Sciatic nerve (tissue), 2 donors: ENCODE measurements at places on chromosomes 1 and 21. TPM values are rescaled to one million over a fixed set of nuclear protein-coding genes. Genes with fewer than 3 reads are reported as not detected.

The F13B gene
- total RNA-seq: not detected

The AMY2B gene
- total RNA-seq: 53.7 TPM

DNA sequence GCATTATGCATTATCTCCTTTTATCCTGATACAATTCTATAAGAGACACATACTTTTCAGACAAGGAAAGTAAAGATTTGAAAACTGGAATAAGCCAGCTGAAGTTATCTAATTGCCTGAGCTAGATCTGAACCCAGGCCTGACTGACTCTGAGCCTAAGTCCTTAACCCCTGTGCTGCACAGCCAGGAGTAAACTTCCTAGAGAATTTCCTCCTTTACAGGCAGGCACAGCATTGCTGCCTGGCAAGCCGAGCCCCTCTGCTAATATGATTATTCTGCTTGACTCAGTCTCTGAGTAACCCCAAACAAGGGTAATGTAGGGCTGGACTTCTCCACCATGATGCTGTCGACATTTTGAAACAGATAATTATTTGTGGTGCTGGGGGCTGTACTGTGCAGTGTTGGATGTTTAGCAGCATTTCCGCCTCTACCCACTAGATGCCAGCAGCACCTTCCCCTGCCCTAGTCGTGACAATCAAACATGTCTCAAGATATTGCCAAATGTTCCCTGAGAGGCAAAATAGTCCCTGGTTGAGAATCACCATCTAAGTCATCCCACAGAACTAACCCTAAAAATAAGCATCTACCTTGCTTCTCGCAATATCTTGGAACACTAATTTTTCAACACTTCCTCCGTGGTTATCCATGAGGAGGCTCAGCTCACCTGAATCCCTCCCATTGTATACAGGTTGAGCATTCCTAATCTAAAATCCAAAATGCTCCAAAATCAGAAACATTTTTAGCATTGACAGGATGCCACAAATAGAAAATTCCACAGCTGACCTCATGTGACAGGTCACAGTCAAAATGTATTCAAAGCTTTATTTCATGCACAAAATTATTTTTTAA, 18.5 kb downstream of the CAMK1G start:
- no peak for DNase-seq

GRCh38 chr1:57272601-57273000, 151.3 kb downstream of the DAB1 start:
- DNase-seq: no peak

DNA sequence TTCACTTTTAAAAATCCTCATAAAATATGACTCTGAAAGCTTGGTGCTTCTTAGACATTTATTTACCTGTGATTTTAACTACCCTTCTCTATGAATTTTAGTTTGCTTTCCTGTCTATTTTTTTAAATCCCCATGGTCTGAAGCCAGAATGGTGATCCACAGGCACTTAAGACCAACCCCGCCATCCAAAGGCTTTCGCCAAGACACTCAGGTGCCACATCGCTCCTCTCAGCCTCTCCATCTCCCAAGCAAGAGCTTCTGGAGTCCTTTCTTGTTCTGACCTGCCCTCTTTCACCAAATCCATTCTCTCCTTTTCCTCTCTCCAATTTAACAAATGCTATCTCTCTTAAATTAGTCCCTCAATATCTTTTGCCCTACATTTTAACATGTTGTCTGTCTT, 464.6 kb downstream of the PCP4 start:
- DNase-seq: no peak

- no peak for DNase-seq
These were observed 29.5 kb downstream of the TFF3 start for GRCh38 chr21:42285569-42286245.

GRCh38 chr1:246221485-246222255, 285.4 kb downstream of the SMYD3 start:
- no peak for DNase-seq

- DNase-seq: no peak
These were observed 1.3 kb upstream of the SPATA21 start for GRCh38 chr1:16438516-16438915.

DNA sequence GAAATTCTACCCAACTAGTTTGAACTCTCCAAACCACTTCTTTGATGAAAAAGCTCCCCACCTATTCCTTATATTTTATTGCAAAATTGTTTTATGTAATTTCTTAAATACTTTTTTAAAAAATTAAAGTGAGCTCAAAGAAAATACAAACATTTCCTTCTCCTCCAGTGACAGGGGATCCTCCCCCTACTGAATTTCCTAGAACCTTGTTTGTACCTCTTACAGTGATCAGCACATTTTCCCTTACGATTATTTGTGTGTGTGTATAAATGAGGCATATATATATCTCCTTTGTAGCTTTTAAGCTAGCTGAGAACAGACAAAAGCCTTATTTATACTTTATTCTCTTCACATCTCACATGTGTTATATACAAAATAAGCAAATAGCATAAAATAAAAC, 44.4 kb downstream of the VAV3 start:
- no peak for DNase-seq

GRCh38 chr1:202588503-202589189, 121.6 kb downstream of the SYT2 start:
- DNase-seq: no peak

GRCh38 chr1:155241841-155242264, 13.4 kb downstream of the ENTREP3 start:
- no peak for DNase-seq

- peak; percentile 80 for DNase-seq
These were observed at the start of gene SELENON for GRCh38 chr1:25799935-25800702. SELENON (plus strand) TSS chr1:25800193; CDS start chr1:25800231, 38 bp downstream.

- DNase-seq: no peak
These were observed 373.4 kb downstream of the LMX1A start for GRCh38 chr1:164983023-164983650.
